ENCODE measurements at places on chromosomes 2 and 18.
A peak's percentile ranks its signal among the peaks of the same experiment; 100 is the strongest.

DNA sequence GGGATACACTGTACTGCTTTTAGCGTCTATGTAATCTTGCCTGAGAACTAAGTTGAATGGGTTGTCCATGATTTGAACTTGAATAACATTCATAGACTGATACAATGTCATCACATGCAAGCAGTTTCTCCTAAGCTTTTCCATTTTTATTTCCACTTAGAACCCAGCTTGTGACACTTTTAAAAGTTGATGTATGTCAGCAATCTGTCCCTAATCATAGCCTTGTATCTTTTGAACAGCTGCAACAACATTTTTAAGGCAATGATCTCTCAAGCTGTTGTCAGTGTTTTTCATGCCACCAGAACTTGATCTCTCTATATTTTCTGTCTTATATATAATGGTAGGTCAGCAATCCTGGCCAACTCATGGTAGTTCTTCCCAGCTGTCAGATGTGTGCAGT is 185.0 kb downstream of the DOK6 start:
- no peak for DNase-seq

GRCh38 chr18:8416212-8417019 is 192.8 kb upstream of the RAB12 start:
- DNase-seq = no peak

DNA sequence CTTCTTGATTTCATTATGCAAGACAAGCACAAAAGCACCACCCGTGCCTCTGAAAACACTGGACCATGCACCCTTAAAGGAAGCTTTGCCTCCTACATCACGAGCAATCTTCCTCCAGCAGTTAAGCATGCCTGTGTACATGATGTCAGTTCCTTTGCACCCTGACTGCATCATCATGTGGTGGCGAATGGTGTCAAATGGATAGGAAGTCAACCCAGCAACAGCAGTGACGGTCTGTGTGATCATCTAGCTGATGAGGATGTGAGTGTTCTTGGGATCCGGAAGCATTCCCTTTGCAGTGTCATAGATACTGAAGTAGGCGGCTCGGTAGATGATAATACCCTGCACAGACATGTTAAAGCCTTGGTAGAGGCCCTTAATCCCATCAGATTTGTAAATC is 240.7 kb upstream of the FAM98A start:
- no peak for DNase-seq

- DNase-seq = no peak
These were observed 410.4 kb downstream of the DSC3 start for GRCh38 chr18:30632071-30632698.

GRCh38 chr18:76491473-76491775 is 3.6 kb downstream of the ZNF516 start:
- no peak for DNase-seq

- no peak for DNase-seq
These were observed 98.0 kb downstream of the AAK1 start for GRCh38 chr2:69545477-69545932.

- no peak for DNase-seq
These were observed 103.7 kb upstream of the TAF1B start for GRCh38 chr2:9739531-9739964.

DNA sequence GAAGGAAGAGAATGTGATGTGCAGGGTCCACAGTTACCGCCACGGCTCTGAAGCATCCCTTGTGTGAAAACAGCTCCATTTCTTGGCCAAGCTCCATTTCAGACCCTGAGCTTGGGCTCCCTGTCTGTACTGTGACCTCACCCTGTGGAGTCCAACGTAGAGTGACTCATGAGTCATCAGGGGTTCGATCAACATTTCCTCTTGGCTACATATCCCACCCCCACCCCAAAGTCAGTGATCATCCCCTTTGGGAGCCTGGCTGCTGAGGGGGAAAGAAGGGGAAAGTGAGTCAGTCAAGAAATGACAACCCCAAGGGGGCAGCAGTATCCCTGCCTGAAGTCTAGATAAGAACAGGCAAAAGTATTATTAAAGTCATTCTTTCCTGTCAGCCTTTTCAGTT is 62.2 kb downstream of the PAPOLG start:
- DNase-seq = no peak

DNA sequence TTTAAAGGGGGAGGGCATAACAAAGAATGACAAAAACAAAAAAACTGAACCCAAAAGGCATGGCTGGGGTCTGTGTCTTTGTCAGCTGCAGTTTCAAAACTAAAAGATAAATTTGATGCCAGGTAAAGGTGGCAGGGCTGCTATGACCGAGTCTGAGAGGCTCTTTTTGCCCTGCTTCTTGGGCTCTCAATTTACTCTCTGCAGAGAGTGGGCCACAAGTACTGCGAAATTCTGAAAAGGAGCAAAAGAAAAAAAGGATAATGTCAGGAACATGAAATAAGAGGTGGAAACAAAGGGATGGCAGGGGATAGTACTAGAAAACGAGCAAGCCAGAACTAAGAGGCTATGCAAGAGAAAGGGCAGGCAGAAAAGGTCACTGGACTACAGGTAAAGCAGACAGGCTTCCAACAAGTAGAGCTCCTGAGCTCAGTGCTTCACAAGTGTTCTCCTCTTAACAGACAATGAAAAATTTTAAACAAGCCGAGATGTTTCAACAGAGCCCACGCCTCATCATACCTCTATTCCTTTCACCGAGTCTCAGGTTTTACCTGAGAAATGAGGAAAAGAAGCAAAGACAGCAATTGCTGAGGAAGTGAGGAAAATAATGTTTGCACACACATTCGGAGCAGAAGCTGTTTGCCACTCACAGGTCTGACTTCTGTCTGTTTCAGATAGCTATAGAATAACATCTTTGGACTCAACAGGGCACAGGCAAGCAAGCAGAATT is 7.3 kb downstream of the IRS1 start:
- no peak for DNase-seq

DNA sequence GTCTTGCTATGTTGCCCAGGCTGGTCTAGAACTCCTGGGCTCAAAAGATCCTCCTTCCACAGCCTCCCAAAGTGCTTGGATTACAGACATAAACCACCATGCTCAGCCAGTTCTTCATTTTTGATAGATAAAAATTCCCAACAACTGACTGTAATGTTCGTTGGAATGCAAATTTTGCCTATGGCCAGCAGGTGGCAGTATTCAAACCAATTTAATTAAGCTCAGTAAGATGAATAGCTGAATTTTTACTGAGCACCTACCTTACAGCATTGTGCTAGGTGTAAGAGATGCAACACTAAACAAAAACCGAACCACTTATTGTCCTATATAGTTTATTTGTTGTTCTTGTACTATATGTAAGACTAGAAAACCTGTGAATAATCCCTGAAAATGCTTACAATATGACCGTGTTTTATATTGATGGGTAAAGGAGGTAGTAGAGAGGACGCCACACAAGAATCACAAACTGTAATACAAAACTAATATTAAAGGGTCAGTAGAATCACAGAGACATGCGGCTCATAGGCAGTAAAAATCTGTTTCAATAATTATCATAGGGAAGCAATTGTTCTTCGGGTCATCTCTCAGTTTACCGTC is 8.2 kb upstream of the TMEM182 start:
- peak; percentile 37 for DNase-seq

- DNase-seq = no peak
These were observed 127.5 kb upstream of the GAREM1 start for GRCh38 chr18:32598144-32598543.

- no peak for DNase-seq
These were observed 8.8 kb upstream of the SETBP1 start for GRCh38 chr18:44671914-44672313.

DNA sequence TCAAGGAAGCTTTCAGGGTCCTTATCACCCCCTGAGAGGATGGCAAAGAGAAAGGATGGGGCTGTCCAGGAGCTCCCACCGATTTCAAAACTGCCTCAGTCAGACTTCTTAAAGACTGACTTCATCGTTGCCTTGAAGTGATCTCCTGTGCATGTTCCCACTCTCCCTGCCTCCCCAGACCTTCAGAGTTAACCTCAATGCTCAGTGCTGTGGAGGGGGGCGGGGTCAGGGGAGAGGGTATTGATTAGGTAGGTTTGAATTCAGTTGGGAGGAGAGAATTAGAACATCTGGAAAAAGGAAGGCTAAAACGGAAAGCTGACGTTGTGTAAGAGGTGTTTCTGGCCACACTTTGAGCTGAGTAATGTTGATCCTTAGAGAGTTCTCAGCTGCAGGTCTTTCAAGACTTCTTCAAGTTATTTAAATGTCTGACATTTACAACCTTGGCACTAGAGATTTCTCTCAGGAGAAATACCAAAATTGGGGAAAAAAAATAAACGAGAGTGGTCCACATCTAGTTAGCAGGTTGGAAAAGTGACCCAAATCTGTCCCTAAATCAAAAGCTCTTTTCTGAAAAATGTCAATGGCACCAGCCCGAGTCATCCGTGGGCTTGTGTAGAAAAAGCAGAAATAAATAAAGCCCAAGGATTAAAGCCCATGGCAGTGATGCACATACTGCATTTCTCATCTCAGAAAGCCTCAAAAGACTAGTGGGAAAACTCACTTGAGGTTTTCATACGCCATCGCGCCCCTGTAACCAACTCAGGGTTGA is 134.7 kb upstream of the EPAS1 start:
- no peak for DNase-seq

- peak; percentile 92 for DNase-seq
These were observed 5.1 kb downstream of the HNMT start for GRCh38 chr2:137969418-137969765.

GRCh38 chr2:229849073-229849472 is 72.7 kb downstream of the TRIP12 start:
- DNase-seq = no peak

GRCh38 chr18:44798433-44799048 is 117.9 kb downstream of the SETBP1 start:
- DNase-seq = no peak

DNA sequence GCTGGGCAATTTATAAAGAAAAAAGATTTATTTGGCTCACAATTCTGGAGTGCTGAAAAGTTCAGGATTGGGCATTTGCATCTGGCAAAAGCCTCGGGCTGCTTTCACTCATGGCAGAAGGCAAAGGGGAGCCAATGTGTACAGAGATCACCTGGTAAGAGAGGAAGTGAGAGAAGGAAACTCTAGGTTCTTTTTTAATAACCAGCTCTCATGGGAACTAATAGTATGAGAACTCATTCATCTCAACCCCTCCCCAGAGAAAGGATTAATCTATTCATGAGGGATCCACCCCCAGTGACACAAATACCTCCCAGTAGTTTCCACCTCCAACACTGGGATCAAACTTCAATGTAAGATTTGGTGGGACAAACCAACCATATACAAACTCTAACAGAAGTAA is 129.0 kb downstream of the EVA1A start:
- DNase-seq = no peak

DNA sequence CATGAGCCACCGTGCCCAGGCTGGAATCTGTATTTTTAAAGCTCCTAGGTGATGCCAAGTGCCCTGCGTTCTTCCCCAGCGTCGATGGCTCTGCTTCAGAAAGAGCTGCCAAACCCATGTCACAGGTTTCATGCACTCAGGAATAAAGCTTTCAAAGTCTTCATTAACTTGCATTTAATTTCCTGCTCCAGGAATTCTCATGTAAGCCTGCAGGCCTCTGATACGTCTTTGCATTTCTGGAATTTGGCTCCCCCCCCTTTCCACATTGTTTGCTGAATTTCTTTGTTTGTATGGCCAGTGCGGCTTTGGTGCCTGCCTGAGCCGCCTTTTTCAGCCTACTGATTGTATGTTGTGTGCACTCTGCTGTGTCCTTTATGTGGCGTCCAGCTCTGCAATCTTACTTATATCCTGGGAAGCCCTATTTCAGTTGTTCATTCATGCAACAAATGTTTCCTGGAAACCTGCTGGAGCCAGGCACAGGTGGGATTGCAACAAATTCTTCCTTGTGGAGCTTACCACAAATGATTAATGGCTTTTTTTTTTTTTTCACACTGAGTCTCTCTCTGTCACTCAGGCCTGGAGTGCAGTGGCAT is 17.9 kb upstream of the OTOF start:
- DNase-seq = no peak

All from NCI-H446 treated with DMSO at 0.1 percent for 48 hours (cell line).